ENCODE measurements at places on chromosomes 11 and 22. TPM values are rescaled to one million over a fixed set of nuclear protein-coding genes. Genes with fewer than 3 reads are reported as not detected.

DGAT2 gene
- total RNA-seq = 2.1 TPM

PLAAT4 gene
- total RNA-seq = 1.8 TPM

OR52E8 gene
- not detected for total RNA-seq

CDC42EP2 gene
- total RNA-seq = 21.6 TPM

ENTHD1 gene
- not detected for total RNA-seq

RBM4B gene
- total RNA-seq = 18.9 TPM

FZD4 gene
- total RNA-seq = 1.3 TPM

BDNF gene
- total RNA-seq = 6.3 TPM

All from A549 treated with GW870086 at 1 μM for 4 hours (cell line).